ENCODE measurements at places on chromosomes 4 and X.

- DNase-seq, result no peak
These were observed 4.1 kb upstream of the WFS1 start for GRCh38 chr4:6265546-6265945.

GRCh38 chr4:158811704-158812103, 42.9 kb downstream of the FNIP2 start:
- no peak for DNase-seq

DNA sequence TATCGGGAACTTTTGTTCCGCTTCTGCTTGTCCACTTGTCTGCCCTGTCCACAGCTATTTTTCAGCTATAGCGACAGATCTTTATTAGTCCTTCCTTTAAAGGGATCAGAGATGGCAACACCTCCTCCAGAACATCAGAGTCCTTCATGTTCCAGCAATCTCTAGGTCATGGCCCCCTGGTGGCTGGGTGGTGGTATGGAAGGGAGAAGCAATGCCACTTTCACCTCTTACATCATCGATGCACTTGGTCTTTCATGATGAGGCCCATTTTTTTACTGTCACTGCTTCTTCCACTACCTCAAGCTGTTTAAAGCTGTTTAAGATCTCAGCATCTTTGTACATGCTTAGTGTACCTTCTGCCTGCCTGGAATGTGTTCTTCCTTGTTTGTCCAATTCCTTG, 106.7 kb downstream of the ARHGAP6 start:
- no peak for DNase-seq

DNA sequence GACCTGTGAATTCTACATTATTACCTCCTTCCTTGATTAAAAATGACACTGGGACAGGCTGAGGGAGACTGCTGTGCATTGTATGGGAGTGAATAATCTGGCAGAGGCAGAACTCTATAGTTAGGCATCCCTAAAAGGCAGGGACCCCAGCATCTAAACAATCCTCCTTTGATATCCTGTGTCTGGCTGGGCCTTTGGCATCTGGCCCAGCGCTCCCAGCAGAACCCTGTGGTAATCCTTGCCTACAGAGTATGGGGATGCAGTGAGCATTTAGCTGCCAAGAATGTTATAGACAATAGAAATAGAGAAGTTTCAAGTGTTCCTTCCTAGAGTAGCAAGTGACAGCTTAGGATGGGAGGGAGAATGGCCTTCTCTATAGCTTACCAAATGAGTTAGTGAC, 38.5 kb downstream of the ZCCHC12 start:
- DNase-seq, result no peak

DNA sequence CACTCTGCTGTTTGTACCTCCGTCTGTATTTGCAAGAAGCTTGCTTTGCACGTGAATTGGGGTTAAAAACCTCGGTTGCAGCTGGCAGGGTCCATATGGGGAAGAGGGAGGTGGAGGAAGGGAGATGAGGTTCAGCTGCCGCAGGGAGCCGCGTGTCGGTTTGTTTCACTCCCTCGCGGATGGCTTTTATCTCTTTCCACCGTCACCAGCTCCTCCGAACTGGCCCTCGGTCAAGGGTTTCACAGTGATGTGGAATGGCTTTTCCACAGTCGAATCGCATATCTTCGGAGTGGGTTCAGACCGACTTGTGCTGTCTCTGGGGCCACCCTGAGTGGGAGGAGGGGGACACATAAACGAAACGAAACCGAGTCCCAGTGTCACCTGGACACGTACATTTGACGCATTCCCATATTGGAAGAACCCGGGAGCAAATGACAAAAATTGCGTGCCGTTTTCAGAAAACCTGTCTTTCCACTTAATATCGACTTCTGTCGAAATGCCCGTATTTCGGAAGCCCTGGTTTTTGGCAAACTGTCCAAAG, 929 bp downstream of the ZBTB33 start:
- no peak for DNase-seq

Data from GM04504 (cell line).